ENCODE measurements at places on chromosomes 12 and 14.

DNA sequence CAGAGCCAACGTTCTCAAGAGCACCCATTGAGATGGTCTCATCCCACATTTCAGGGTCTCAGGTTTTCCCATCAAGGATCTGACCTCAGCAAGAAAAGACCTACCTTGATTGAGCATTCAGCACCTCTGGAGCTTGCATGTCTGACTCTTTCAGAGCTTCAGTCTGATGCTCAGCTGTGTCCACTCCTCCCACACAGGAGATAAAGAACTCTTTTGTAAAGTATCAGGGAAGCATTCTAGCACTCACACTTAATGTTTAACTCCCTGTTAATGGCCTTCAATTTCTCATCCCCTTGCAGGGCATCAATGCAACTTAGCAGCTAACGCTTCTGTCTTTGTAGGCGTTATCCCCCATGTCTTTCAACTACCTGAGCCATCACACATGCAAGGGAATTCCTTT lies 124.1 kb downstream of the GALC start:
- DNase-seq, result no peak

GRCh38 chr14:75446447-75446846 lies 18.6 kb downstream of the JDP2 start:
- no peak for DNase-seq

GRCh38 chr12:131074221-131075083 lies 120.7 kb downstream of the ADGRD1 start:
- no peak for DNase-seq

DNA sequence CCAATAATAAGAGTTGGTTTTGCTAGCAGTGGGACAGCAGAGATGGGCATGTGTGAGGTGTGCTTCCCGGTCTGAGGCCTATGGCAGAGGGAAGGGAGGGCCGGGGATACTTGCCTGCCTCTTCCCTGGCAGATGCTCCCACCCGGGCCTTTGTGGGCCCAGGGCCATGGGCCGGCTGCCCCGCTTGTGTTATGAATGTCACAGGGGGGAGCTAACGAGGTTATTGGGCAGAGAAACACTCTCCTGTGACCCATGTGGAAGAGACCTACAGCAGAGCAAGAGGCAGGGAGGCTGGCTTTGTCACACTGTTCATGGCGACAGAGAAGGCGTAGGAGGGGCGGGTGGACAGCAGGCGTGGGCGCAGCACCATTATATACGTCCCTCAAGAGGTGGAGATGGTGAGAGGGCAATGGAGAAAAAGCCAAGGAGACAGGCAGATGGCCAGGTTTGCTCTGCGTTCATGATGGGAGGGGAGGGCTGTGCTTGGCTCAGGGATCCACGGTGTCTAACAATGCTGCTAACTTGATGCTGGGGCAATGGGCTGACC lies 13.3 kb downstream of the CCND2 start:
- no peak for DNase-seq

All from NCI-H774 (cell line).